Omental fat pad (tissue), 4 donors: ENCODE measurements at places on chromosomes 2 and 18. TPM values are rescaled to one million over a fixed set of nuclear protein-coding genes. Genes with fewer than 3 reads are reported as not detected.

DNAH7 gene
- 3.6 TPM for total RNA-seq

ACMSD gene
- total RNA-seq: not detected

UCN gene
- 2.7 TPM for total RNA-seq

BUB1 gene
- 2.4 TPM for total RNA-seq

ST3GAL5 gene
- total RNA-seq: 89.5 TPM

RESP18 gene
- not detected for total RNA-seq

RGPD3 gene
- total RNA-seq: 0.50 TPM

STPG4 gene
- 0.63 TPM for total RNA-seq

B3GNT7 gene
- 7.2 TPM for total RNA-seq

ATP6V1C2 gene
- total RNA-seq: 0.63 TPM

VIT gene
- total RNA-seq: 36.4 TPM

SRD5A2 gene
- not detected for total RNA-seq

UGT1A10 gene
- total RNA-seq: not detected

ABCG5 gene
- total RNA-seq: not detected

SCN3A gene
- 2.5 TPM for total RNA-seq

PDE11A gene
- not detected for total RNA-seq

CD8A gene
- 1.4 TPM for total RNA-seq

LYPD6 gene
- total RNA-seq: 1.3 TPM

GALNT14 gene
- 2.6 TPM for total RNA-seq

CD8B gene
- total RNA-seq: 2.3 TPM

NPAS2 gene
- total RNA-seq: 21.1 TPM

PIEZO2 gene
- total RNA-seq: 4.6 TPM

MOCOS gene
- 2.2 TPM for total RNA-seq

IL18RAP gene
- total RNA-seq: 3.5 TPM

TSPYL6 gene
- total RNA-seq: not detected

SERPINB3 gene
- total RNA-seq: not detected

PJVK gene
- total RNA-seq: 2.5 TPM

MAPK4 gene
- total RNA-seq: 0.12 TPM

PCARE gene
- total RNA-seq: 0.09 TPM

GPAT2 gene
- 15.8 TPM for total RNA-seq

L3MBTL4 gene
- 7.2 TPM for total RNA-seq

UGT1A4 gene
- not detected for total RNA-seq

ASPRV1 gene
- 0.94 TPM for total RNA-seq

DSEL gene
- total RNA-seq: 13.1 TPM

LRP1B gene
- 3.6 TPM for total RNA-seq

CHST10 gene
- total RNA-seq: 11.8 TPM

RNF152 gene
- total RNA-seq: 4.2 TPM

STK17B gene
- total RNA-seq: 89.9 TPM

TFPI gene
- 73.6 TPM for total RNA-seq

LBH gene
- 20.6 TPM for total RNA-seq

SLC19A3 gene
- total RNA-seq: 44.1 TPM

IRS1 gene
- total RNA-seq: 16.2 TPM

NEB gene
- total RNA-seq: 1.2 TPM

TRIB2 gene
- total RNA-seq: 79.5 TPM

POMC gene
- total RNA-seq: 12.8 TPM

C18orf32 gene
- 29.4 TPM for total RNA-seq
